Activated naive CD4-positive, alpha-beta T cell (primary cell): ENCODE measurements at places on chromosomes 7 and 10.

DNA sequence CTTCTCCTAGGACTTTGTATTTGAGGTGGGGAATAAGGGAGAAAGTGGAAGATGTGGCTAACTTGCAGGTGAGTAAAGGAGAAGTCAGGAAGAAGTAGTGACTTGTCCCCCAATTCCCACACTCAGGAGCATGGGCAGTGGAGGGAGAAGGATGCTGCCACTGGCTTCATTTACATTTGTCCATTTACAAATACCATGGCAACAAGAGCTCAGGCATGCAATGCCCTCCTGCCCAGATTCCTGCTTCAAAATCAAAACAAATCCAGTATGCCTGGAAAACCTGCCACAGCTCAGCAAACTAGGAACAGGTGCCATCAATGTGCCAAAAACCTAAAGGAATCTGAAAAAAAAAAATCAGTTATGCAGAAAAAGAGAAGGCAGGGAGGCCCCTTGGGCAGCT, 139.9 kb downstream of the KCNMA1 start:
- no peak for DNase-seq

GRCh38 chr10:24340883-24341282, 131.9 kb downstream of the KIAA1217 start:
- DNase-seq: no peak

DNA sequence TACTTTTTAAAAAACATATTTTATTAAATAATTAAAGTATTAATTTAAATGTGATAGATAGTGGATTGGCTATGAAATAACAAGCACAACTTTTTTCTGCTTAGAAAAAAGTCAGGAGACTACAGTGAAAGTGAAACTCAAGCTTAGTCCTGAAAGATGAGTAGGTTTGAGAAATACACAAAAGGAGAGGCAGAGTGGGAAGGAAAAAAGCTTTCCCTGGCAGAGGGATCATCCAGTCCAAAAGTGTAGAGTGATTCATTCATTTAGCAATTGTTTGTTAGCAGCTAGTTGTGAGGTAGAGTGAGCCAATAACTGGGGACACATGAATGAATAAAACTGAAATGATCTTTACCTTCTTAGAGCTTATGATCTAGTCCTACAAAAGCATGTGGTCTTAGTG, 93.5 kb downstream of the FOXP2 start:
- DNase-seq: no peak

GRCh38 chr7:128025819-128026218, 5.4 kb downstream of the LRRC4 start:
- DNase-seq: no peak

- no peak for DNase-seq
Measured at GRCh38 chr10:128927497-128928161, 539.4 kb upstream of the MGMT start.

GRCh38 chr7:70178787-70179186, 580.5 kb downstream of the AUTS2 start:
- no peak for DNase-seq

DNA sequence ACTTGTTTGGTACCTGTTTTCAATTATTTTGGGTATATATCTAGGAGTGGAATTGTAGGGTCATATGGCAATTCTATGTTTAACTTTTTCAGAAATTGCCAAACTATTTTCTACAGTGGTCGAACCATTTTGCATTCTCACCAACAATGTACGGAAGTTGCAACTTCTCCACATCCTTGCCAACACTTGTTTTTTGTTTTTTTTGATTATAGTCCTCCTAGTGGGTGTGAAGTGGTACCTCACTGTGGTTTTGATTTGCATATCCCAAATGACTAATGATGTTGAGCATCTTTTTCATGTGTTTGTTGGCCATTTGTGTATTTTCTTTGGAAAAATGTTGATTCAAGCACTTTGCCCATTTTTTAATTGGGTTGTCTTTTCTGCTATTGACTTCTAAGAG, 122.1 kb downstream of the RPS24 start:
- DNase-seq: no peak

DNA sequence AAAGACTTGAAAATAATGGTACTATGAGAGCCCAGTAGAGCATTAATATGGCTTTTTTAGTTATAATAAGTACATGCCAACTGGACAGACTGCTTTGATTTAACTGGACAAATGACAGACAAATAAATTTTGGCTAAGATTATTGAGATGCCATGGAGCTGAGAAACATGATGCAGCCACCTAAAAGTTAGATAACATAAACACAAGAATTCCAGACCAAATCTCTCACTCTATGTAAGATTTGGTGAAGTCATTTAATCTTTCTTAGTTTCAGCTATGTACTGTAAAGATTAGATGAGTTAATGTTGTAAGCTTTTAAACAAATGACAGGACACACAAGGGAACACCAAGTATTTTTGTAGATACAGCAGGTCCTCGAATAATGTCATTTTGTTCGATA, 118.2 kb downstream of the CACNA2D1 start:
- DNase-seq: no peak

- DNase-seq: no peak
Measured at GRCh38 chr10:44180321-44181168, 204.4 kb downstream of the CXCL12 start.

GRCh38 chr7:30196408-30196807, 61.6 kb downstream of the MTURN start:
- DNase-seq: no peak

DNA sequence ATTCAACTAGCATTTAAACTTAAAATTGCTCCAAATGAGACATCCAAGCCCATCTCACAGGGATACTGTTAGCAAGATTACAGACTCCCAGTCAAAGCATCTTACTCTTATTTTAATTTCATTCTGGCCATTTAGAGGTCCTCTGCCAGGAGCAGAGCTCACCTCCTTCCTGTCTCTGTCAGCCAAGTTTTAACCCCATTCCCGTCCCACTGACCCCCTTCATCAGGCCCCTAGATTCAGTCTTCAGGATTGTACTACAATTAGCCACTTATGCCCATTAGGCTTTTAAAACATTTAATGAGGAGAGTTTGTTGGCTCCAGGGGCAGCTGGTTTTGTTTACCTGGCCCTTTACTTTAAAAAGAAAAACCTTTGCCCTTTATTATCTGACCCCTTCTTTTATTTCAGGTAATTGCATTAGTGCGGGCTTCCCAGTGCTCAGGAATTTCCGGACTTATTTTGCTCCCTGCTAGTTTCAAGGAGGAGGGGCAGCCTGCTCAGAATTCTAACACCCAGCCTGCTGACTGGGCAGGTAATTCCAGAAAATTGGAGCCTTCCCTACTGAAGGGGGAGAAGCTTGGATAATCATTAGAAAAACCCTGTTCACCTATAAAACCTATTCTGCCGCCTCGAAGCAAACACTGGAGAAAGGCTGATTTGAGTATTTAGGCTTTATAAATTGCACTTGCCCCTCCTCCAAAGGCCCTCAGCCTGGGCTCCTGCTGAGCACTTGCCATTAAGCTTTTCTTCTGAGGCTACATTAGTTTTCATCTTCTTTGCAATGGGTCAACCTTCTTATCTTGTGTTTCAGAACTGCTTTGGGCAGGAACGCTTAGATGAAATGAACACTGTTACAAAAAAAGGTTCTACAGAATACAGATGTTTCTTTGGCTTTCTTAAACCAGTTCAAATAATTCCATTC, 200.5 kb upstream of the HPS1 start:
- DNase-seq: no peak

GRCh38 chr7:6074612-6075380, 43.6 kb downstream of the ANKRD61 start:
- DNase-seq: no peak

- DNase-seq: no peak
Measured at GRCh38 chr7:25716421-25716820, 435.6 kb upstream of the NFE2L3 start.

GRCh38 chr10:1200866-1201807, 145.0 kb downstream of the WDR37 start:
- DNase-seq: no peak

GRCh38 chr7:140082770-140083169, 20.0 kb upstream of the PARP12 start:
- DNase-seq: no peak

- DNase-seq: no peak
Measured at GRCh38 chr7:151459726-151460473, 20.0 kb upstream of the CRYGN start.

- DNase-seq: no peak
Measured at GRCh38 chr7:24034251-24034650, 249.7 kb upstream of the NPY start.

DNA sequence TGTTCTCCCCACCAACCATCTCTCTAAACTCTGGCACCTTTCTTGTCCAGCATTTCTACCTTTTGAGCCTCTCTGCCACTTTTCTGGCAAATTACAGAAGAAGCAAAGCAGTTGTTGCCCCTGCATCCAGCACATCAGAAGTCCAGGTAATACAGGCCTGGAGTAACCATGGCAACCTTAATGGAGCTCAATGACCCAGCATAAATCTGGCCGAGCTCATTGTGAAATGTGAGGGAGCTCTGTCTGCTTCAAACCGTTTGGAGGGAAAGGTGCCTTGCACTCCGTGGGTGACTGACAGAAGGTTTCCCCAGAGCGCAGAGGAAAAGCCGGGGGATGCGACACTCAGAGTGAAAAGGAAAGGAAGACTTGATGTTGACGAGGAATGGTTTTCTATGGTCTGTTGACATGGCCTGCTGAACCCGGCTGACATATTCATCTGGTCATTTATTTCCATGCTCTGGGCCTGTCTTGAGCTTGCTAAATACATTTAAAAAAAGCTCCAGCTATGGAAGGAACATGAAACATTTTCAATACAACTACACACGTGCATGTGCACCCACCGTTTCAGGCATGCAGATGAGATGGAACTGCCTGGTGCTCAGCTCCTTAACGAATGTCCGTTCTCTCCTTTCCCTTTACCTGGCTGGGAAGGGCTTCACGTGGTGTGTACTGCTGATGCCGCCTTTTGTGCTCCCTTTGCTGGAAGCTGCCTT, 74.9 kb downstream of the ADRA2A start:
- no peak for DNase-seq

DNA sequence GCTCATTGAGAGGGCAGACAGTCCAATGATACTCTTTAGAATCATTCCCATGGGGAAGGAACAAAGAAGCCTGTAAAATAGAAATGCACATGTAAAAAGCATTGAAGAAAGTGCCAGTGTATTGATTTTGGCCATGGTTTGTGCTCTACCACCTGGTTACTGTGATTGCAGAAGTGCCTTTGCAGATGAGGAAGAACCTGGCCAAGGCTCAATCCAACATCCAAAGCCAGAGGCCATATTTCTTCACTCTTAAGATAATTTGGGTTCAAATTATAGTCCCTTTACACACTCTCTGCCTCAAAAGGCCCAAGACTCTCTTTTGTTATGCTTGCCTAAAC, 122.1 kb downstream of the EGFR start:
- no peak for DNase-seq

DNA sequence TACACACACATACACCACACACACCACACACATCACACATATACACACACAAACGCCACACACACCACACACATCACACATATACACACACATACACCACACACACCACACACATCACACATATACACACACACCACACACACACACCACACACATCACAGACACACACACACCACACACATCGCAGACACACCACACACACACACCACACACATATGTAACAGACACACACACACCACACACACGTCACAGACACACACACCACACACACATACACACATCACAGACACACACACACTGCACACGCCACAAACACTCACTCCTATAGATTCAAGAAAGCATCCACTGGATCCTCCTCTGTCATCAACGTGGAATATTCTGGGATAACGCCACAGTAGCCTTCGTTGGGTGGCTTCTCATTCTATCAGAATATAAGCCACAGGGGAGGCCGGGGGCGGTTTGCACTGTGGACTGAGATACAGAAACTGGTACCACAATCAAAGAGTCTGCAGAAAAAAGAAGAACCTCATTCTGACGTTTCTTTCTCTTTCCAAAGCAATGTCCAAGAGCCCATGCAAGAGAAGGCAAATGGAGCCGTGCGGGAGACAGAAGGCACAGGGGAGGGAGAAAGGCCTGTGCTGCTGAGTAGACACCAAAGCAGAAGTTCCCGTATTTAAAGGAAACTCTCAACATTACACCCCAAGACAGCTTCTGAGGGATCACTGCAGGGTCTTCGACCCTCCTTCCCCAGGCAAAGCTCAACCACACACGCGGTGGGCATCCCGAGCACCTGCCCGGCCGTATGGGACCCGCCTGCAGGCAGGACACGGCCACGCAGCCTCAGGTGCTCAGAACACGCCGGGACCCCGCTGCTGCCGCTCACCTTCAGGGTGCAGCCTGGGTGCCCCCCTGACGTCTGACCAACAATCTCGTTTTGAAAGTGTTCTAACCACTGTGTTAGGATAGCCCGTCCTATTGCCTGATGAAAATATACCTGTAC, 321.2 kb downstream of the DNAJB6 start:
- no peak for DNase-seq
